Stomach (tissue), 19 donors: ENCODE measurements at places on chromosomes 1 and 21. TPM values are rescaled to one million over a fixed set of nuclear protein-coding genes. Genes with fewer than 3 reads are reported as not detected.

GRCh38 chr1:14318830-14319229 is 279.7 kb upstream of the KAZN start:
- no peak overlapping the region for H3K4me3 ChIP-seq
- DNase-seq = no peak
- H3K4me1 ChIP-seq = no peaks in the 10 kb centered on the region
- no peaks in the 10 kb centered on the region for H3K27me3 ChIP-seq
- no peaks in the 10 kb centered on the region for H3K36me3 ChIP-seq

DNA sequence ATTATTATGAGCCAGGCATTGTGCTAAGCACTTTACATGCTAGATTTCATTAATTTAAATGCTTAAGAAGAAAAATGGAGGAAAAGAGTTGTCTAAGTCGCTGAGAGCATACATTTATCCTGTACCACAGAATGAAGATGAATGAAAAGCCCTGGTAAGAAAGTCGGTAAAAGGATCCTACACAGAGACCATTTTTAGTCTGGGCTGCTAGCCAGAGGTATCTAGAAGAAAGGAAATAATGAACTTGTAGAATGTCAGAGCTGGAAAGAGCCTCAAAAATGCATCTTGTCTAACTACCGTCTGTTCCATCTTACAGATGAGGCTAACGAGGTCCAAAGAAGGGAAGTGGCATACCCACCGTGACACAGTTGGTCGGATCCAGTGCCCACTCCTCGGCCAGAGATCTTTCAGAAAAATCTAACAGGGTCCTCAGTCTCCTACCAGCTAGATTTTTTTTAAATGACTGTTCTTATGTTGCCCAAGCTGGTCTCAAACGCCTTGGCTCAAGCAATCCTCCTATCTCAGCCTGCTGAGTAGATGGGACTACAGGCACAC is 12.2 kb upstream of the TNR start:
- no peaks in the 10 kb centered on the region for H3K4me1 ChIP-seq

GRCh38 chr1:94100785-94101612 is 19.9 kb downstream of the ABCA4 start:
- no peak overlapping the region for H3K27ac ChIP-seq
- no peak overlapping the region for H3K4me3 ChIP-seq
- DNase-seq = no peak

GRCh38 chr1:76868916-76869315 is 1.6 kb downstream of the ST6GALNAC5 start:
- peaks cover 34% of the 10 kb centered on the region for H3K4me1 ChIP-seq
- H3K27ac ChIP-seq = peak overlapping the region; percentile 63
- peak overlapping the region; percentile 56 for H3K4me3 ChIP-seq
- no peaks in the 10 kb centered on the region for H3K36me3 ChIP-seq

- H3K4me1 ChIP-seq = peaks cover 59% of the 10 kb centered on the region
- no peak overlapping the region for H3K4me3 ChIP-seq
- peak; percentile 59 for DNase-seq
- peaks cover 7% of the 10 kb centered on the region for H3K36me3 ChIP-seq
- H3K27ac ChIP-seq = peak overlapping the region; percentile 74
Measured at GRCh38 chr1:209802117-209802779, 3.7 kb downstream of the IRF6 start.

GRCh38 chr1:108209456-108210108 is 9.4 kb upstream of the SLC25A24 start:
- H3K27ac ChIP-seq = no peak overlapping the region
- no peak overlapping the region for H3K4me3 ChIP-seq
- H3K36me3 ChIP-seq = no peaks in the 10 kb centered on the region
- DNase-seq = no peak
- no peaks in the 10 kb centered on the region for H3K4me1 ChIP-seq

GRCh38 chr1:1066403-1067283 is 7.5 kb downstream of the RNF223 start:
- no peaks in the 10 kb centered on the region for H3K36me3 ChIP-seq
- H3K4me3 ChIP-seq = no peak overlapping the region

GRCh38 chr1:197195100-197195499 is 48.6 kb upstream of the ASPM start:
- H3K27me3 ChIP-seq = no peaks in the 10 kb centered on the region
- peaks cover 12% of the 10 kb centered on the region for H3K36me3 ChIP-seq

GRCh38 chr1:45608175-45609156 is 15.4 kb downstream of the CCDC17 start:
- no peaks in the 10 kb centered on the region for H3K27me3 ChIP-seq
- H3K36me3 ChIP-seq = peaks cover 10% of the 10 kb centered on the region
- no peak for DNase-seq
- H3K4me1 ChIP-seq = no peaks in the 10 kb centered on the region
- H3K27ac ChIP-seq = no peak overlapping the region

- H3K36me3 ChIP-seq = no peaks in the 10 kb centered on the region
- H3K27me3 ChIP-seq = no peaks in the 10 kb centered on the region
- no peak overlapping the region for H3K27ac ChIP-seq
- no peak for DNase-seq
Measured at GRCh38 chr1:166297993-166298392, 131.2 kb upstream of the FAM78B start.

GRCh38 chr1:31937300-31938183 is 626 bp downstream of the PTP4A2 start:
- peak overlapping the region; percentile 69 for H3K4me3 ChIP-seq
- no peaks in the 10 kb centered on the region for H3K36me3 ChIP-seq
- H3K27me3 ChIP-seq = no peaks in the 10 kb centered on the region
- DNase-seq = peak; percentile 94
- peak overlapping the region; percentile 97 for H3K27ac ChIP-seq
- H3K4me1 ChIP-seq = peaks cover 67% of the 10 kb centered on the region

GRCh38 chr1:233675893-233676292 is 62.0 kb downstream of the KCNK1 start:
- DNase-seq = no peak
- no peaks in the 10 kb centered on the region for H3K27me3 ChIP-seq
- H3K4me1 ChIP-seq = no peaks in the 10 kb centered on the region
- H3K36me3 ChIP-seq = no peaks in the 10 kb centered on the region
- no peak overlapping the region for H3K4me3 ChIP-seq

DNA sequence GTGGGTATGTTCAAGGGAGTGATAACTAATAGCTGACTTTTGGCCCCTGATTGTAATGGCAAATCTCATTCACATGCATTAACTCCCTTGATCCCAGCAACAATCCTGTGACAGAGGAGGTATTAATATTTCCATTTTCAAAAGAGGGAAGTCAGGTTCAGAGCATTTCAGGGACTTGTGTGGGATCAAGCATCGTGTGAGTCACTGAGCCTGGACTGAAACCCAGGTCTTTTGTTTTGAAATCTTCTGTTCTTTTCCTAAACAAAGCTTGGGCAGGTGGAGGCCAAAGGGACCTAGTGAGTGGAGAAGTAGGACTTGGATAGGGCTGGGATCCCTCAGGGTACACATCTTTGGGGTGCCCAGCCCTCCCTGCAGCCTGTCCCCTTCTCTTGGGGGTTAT is 37.9 kb downstream of the ETNK2 start:
- DNase-seq = no peak
- H3K27me3 ChIP-seq = no peaks in the 10 kb centered on the region

GRCh38 chr21:46194374-46195334 is 10.4 kb upstream of the SPATC1L start:
- peak; percentile 17 for DNase-seq
- peaks cover 96% of the 10 kb centered on the region for H3K36me3 ChIP-seq
- no peaks in the 10 kb centered on the region for H3K4me1 ChIP-seq
- H3K27ac ChIP-seq = no peak overlapping the region
- no peaks in the 10 kb centered on the region for H3K27me3 ChIP-seq
- H3K4me3 ChIP-seq = no peak overlapping the region

DNA sequence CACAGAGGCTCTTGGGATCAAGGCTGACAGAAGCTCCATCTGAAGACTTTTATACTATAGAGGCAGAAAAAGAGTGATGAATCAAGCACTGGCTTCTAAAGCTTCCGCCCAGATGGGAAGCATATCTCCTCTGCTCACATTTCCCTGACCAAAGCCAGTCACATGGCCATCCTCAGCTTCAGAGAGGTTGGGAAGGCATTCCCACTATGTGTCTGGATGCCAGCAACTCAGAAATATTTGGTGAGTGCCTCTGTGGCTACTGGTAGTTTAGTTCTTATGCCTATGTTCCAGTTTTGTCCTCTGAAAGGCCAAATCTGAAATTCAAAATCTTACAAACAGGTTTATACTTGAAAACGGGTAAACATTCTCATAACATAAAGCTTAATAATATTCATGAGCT is 9.9 kb upstream of the DISC1 start:
- no peaks in the 10 kb centered on the region for H3K36me3 ChIP-seq
- no peaks in the 10 kb centered on the region for H3K27me3 ChIP-seq
- H3K27ac ChIP-seq = no peak overlapping the region
- no peak for DNase-seq

- H3K27me3 ChIP-seq = no peaks in the 10 kb centered on the region
- no peaks in the 10 kb centered on the region for H3K4me1 ChIP-seq
- DNase-seq = no peak
- H3K4me3 ChIP-seq = no peak overlapping the region
- H3K27ac ChIP-seq = no peak overlapping the region
Measured at GRCh38 chr1:80445033-80445432, 1355.7 kb upstream of the ADGRL2 start.

DNA sequence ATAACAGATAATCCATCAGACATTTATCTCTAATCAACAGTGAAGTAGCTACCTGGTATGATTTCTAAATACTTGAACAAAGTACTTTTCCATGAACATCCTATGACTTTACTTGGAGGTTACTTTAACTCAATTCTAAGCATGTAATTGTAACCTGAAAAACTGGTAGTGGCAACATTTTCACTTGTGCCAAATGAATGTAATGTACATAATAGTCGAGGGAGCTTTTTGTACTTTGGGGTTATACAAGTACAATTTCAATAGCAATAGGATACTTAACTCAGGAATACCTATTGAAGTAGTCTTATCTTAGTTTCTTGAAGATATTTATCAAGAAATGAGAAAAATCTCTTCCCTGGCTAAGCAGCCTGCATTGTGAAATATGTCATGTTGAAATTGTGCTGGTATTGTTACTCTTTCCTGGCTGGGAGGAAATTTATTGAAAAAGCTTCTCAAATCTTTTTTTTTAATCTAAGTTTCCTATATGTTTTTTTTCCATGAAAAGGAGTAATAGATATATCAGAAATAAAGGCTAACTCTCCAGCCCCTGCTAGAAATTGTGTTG is 33.7 kb upstream of the CACYBP start:
- no peaks in the 10 kb centered on the region for H3K27me3 ChIP-seq
- peak overlapping the region; percentile 78 for H3K27ac ChIP-seq
- peaks cover 12% of the 10 kb centered on the region for H3K36me3 ChIP-seq
- H3K4me3 ChIP-seq = no peak overlapping the region
- no peak for DNase-seq

GBP4 gene
- 7.2 TPM for total RNA-seq

MAPKAPK2 gene
- total RNA-seq = 22.6 TPM

CD48 gene
- 0.58 TPM for total RNA-seq

WNT2B gene
- total RNA-seq = 19.5 TPM

NPR1 gene
- 6.5 TPM for total RNA-seq

TSACC gene
- not detected for total RNA-seq
